ENCODE measurements at places on chromosomes 7 and 10. TPM values are rescaled to one million over a fixed set of nuclear protein-coding genes. Genes with fewer than 3 reads are reported as not detected.
A peak's percentile ranks its signal among the peaks of the same experiment; 100 is the strongest.

- no peak for DNase-seq
These were observed 203.7 kb downstream of the DIP2C start for GRCh38 chr10:485776-486175.

GRCh38 chr7:134031835-134032617 lies 95.1 kb upstream of the LRGUK start:
- no peak for DNase-seq

GRCh38 chr10:131638049-131638879 lies 262.5 kb upstream of the PPP2R2D start:
- DNase-seq: no peak

GRCh38 chr10:804787-805619 lies 115.5 kb upstream of the DIP2C start:
- no peak for DNase-seq

The ITGB8 gene
- 13.0 TPM for total RNA-seq

- DNase-seq: no peak
These were observed 17.5 kb downstream of the PWWP2B start for GRCh38 chr10:132414402-132415016.

The LIPN gene
- not detected for total RNA-seq

DNA sequence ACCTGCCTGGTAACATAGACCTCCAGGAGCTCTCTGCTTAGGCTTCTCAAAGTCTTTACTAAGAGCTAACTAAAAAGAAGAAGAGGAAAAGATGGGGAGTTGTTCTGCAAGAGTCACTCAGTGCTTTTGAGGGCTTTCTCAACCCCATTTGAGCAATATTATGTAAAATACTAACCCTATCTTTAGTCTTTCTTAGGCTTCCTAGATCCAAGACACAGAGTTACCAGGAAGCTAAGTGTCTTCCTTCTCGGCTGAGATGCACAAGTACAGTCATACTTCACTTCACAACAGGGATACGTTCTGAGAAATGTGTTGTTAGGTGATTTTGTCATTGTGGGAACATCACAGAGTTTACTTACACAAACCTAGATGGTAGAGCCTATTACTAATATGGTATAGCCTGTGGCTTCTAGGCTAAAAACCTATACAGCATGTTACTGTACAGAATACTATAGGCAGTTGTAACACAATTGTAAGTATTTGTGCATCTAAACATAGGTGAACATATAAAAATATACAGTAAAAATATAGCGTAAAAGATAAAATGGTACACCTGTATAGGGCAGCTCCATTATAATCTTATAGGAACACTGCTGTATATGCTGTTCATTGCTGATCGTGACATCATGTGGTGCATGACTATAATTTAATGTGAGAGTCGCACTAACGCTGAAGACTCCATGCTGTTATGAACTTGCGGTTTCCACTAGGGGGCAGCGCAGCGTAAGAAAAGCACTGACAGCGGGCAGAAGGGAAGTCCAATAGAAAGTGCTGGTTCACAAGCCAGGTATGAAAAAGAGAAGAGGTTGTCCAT lies 16.3 kb downstream of the ANKRD22 start:
- peak; percentile 90 for DNase-seq

The HMX3 gene
- total RNA-seq: not detected
